ENCODE measurements at places on chromosomes 16 and 17.

DNA sequence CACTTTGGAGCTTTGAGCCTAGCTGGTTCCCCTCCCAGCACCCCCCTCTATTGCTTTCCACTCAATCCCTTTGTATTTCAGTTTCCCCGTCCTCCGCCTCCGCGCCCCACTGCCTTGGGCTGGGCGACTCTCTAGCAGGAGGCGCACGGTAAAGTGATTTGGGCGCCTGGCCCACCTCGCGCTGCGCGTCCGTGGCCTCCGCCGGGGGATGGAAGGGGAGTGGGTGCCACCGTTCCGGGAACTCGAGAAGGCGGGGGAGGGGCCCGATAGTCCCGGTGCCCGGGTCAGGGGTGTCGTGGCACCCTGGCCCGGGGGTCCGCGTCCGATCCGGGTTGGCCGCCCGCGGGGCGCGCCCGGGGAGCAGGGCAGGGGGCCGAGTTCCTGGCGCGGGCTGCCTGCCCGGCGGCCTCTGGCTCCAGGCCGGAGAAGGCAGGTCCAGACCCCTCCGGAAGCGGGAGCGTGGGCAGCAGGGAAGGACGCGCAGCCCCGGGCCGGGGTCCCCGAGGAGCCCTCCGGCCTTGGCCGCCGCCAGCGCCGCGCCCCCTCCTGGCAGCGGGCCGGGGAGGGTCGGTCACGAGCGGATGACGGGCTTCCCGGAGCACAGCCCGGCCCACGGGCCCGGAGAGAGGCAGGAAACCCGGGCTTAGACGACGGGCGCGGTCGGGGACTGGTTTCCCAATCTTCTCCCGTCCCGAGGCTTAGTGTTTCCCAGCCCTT, 15.8 kb downstream of the MEOX1 start:
- DNase-seq = no peak

DNA sequence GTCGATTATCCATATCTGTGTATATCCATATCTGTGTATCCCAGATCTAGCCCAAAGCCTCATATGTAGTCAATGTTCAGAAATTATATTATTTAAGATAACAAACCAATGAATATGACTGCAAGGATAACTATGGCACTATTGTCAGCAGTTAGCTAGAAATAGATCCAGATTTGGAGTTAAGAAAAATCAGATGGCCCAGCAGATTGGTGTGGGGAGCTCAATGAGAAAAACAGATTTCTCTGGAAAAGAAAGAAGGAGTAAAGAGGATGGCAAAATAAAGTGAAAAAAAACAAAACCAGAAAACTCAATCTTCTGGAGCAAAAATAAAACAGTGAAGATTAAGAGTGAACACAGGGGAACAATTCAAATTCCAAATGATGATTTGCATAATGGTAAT, 10.6 kb upstream of the CDH8 start:
- DNase-seq = no peak

- no peak for DNase-seq
These were observed 15.0 kb downstream of the GNA13 start for GRCh38 chr17:65041518-65041917.

DNA sequence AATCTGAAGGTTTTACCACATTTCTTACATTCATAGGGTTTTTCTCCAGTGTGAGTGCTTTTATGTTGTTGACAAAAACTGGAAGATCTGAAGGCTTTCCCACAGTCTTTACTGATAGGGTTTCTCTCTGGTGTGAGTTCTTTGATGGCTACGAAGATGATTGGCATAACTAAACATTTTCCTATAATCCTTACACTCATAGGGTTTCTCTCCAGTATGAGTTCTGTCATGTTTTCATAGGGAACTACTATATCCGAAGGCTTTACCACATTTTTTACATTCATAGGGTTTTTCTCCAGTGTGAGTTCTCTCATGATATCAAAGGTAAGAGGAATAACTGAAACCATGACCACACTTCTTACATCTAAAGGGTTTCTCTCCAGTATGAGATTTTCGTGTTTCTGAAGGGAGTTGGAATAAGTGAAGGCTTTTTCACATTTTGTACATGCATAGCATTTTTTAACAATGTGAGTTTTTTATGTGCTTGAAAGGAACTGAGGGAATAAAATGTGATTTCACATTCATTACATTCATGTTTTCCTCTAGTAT, 1987.7 kb downstream of the TP53TG3F start:
- no peak for DNase-seq

DNA sequence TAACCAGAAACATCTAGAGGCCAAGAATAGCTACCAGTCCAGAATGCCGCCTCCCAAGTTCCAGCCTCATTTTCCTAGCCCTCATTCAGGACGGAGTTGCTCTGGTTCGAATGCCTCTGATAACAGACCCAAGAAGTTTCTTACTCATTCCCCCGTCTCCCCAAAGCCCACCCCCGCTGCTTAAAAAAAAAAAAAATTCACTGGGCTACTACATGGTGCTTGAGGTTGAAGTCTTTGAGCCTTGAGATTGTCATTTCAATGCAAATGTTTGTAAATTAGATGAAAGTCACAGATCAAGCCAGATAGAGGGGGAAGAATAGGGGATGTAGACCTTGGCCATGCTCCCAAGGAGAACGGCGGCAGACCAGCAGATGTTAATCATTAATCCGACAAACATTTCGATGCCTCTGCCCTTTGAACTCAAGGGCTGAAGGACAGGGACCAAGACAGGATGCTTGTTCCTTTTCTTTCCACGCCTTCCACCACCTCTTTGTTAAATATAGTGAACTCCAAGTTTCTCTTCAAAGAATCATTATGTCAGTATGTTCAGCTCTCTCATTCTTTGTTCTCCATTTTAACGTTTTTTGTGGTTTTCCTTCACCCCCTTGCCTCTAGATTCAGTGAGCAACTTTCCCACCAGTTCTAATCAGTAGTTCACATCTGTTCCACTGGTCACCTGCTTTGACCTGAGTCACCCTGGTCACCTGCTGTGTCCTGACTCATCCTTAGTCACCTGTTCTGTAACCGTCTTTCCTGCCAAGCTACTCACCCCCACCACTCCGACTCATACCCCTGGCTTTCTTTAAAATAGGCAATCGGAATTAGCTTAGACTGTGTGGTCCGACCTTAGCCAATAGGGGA, 190.3 kb downstream of the CPPED1 start:
- DNase-seq = no peak

GRCh38 chr17:67562005-67562404, 155.7 kb upstream of the NOL11 start:
- DNase-seq = no peak

DNA sequence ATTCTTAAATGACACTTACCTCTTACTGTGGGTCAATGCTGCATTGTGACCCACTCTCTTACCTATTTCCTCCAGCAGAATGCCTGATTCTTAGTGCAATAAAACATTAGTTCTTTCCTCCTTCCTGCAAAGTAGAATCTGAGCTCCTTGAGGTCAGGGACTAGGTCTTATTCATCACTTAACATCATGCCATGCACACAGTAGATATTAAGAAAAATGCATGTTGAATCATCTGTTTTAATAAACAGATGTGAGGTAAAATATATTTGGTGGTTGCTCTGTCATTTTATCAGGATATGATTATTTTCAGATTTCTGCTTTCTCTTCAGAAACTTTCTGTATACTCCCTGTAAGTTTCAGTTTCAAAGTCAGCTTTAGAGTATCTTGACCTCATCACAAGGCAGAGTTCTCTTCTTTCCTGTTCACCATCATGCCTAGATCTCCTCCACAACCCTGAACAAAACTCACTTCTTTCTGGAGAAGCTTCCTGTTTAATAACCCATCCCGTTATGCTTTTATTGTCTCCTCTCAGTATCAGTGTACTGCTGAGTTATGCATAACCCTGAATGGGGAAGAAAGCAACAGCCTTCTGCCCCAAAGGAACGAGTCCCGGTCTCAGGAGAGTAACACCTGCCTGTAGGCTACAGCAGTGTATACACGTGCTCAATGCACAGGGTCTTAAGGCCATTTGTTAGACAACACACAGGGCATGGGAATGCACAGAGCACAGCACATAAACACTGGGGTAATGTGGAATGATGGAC, 30.3 kb upstream of the SUPT4H1 start:
- DNase-seq = no peak

DNA sequence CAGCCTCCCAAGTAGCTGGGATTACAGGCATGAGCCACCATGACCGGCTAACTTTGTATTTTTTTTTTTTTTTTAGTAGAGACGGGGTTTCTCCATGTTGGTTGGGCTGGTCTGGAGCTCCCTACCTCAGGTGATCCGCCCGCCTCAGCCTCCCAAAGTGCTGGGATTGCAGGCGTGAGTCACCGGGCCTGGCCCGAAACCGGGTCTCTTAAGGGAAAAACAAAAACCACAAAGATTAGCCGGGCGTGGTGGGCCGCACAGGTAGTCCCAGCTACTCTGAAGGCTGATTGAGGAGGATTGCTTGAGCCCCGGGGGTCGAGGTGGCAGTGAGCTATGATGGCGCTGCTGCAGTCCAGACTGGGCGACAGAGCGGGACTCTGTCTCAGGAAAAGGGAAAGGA, 19.9 kb upstream of the RBL2 start:
- DNase-seq = no peak

- no peak for DNase-seq
These were observed 540.4 kb upstream of the CDH11 start for GRCh38 chr16:65662256-65662655.

- no peak for DNase-seq
These were observed 36.5 kb upstream of the SLC38A10 start for GRCh38 chr17:81331527-81332043.

GRCh38 chr17:75326226-75326848, 37.1 kb upstream of the SLC25A19 start:
- no peak for DNase-seq

- no peak for DNase-seq
These were observed 75.2 kb upstream of the METTL9 start for GRCh38 chr16:21524068-21524751.

GRCh38 chr17:81976332-81977210, 858 bp upstream of the ASPSCR1 start:
- DNase-seq = peak; percentile 48

- DNase-seq = no peak
These were observed 454.3 kb upstream of the EEF2KMT start for GRCh38 chr16:5551909-5552308.

- DNase-seq = no peak
These were observed 241.9 kb downstream of the SLC39A11 start for GRCh38 chr17:72850410-72851118.

GRCh38 chr16:78984887-78985464, 615.6 kb downstream of the MAF start:
- no peak for DNase-seq

GRCh38 chr16:88351491-88352101, 31.2 kb upstream of the ZNF469 start:
- DNase-seq = no peak

DNA sequence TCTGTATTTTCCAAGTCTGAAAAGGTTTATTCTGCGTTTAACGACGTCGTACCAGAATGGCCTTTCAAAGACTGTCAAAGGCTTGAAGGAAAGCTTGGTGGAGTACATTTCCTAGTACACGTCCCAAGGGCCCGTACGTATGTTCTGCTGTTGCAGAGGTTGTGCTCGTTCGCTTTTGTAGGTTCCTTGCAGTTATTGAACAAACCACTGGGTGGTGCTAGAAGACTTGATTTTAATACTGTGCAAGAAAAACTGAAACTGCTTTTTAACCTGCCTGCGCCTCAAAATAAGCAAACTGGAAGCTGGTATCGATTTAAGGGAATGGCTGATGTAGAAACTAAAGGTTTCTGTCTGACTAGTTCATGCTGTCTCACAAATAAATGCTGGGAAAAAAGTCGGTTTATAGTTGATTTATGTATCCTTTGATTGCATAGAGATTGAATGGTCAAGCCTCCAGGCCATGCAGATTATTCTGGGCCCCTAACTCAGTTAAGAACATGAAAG, 54.6 kb downstream of the USP10 start:
- peak; percentile 64 for DNase-seq

DNA sequence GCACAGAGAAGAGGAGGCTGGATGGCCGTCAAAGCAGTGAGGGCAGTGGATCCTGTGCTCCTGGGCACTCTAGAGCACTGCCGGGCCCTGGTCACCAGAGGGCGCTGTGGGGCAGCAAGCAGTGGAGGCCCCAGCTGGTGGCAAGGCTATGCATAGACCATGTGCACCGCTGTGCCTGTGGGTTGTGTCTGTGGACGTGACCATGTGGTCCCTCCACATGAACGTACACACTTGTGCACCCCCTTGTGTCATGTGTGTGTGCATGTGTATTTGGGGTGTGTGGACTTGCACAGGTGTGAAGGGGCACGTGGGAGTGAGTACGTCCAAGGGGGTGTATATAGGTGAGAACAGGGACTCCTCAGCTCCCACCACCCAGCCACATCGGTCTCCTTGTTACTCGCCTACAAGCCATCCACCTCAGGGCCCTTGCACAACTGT, 4.4 kb upstream of the MAP2K3 start:
- DNase-seq = no peak

GRCh38 chr16:65119901-65120401, 1.9 kb downstream of the CDH11 start:
- no peak for DNase-seq

- DNase-seq = no peak
These were observed 109.8 kb downstream of the CDK5R1 start for GRCh38 chr17:32596628-32597027.

DNA sequence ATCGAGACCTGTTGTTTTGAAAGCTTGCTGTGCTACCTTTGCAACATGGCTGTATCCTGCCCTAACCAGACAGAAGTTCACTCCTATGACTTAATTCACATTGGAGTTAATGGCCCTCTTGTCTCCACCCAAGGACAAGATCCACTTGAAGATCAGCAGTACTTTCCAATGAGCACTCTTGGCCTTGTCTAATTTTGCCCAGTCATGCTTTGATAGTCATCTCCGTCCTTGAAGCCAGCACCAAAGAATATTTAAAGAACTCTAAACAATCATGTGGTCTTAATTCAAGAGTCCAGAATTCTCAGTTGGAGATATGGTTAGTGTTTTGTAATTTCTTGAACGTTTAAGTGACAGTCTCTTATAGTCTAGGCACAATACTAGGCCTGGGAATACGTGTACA, 775.6 kb upstream of the EEF2KMT start:
- no peak for DNase-seq

DNA sequence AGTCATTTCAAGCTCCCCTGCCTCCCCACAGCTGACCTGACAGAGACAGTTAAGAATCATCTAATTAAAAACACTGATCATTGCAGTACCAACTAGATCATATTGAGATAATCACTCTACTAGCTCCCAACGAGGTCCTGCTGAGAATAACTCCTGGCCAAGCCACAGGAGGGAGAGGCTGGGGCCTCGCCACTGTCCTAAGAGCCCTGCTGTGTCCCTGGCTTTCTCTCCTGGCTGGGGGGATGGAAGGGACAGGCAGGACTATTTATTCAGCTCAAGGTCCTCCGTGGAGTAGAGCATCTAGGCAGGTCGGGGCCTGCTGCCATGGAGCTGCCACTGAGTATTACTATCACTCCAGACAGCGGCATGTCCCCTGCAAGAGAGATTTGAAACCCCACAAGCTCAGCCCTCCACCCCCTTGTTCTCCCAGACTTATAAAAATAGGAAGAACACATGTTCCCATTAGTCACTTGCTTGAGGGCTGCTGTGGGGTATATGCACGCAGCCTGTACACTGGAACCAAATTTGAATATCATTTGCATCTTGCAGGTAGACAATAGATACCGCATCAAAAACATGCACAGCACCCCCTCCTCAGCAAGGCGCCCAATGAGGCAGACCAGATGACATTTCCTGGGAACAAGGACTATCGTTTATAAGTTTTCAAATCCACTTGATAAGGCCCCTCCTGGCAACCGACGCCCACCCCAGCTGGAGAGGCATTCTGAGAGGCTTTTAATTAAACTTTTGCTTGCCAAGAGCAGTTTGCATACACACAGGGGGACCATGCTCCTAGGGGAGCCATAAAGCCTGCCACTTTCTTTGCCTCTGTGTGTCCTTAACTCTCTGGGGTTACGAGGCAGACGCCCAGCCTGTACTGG, 385.2 kb upstream of the ZFHX3 start:
- no peak for DNase-seq
